Glutamatergic neuron (in vitro differentiated cells): ENCODE measurements at places on chromosomes 6 and 20.
A peak's percentile ranks its signal among the peaks of the same experiment; 100 is the strongest.

GRCh38 chr6:158660333-158660754, 10.5 kb downstream of the SYTL3 start:
- DNase-seq: peak; percentile 42

GRCh38 chr6:165487347-165487746, 175.7 kb downstream of the PDE10A start:
- no peak for DNase-seq

DNA sequence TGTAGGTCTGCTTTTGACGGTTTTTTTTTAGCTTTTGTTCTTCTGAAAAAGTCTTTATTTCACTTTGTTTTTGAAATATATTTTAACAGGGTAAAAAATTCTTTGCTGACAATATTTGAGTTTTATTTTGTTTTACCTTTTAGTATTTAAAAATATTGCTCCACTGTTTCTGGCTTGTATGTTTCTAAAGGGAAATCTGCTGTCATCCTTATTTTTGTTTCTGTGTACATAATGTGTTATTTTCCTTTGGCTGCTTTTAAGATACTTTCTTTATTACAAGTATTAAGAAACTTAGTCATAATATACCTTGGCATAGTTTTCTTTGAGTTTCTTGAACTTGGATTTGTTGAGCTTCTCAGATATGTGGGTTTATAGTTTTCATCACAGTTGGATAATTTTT, 88.6 kb upstream of the SPACA1 start:
- DNase-seq: no peak

DNA sequence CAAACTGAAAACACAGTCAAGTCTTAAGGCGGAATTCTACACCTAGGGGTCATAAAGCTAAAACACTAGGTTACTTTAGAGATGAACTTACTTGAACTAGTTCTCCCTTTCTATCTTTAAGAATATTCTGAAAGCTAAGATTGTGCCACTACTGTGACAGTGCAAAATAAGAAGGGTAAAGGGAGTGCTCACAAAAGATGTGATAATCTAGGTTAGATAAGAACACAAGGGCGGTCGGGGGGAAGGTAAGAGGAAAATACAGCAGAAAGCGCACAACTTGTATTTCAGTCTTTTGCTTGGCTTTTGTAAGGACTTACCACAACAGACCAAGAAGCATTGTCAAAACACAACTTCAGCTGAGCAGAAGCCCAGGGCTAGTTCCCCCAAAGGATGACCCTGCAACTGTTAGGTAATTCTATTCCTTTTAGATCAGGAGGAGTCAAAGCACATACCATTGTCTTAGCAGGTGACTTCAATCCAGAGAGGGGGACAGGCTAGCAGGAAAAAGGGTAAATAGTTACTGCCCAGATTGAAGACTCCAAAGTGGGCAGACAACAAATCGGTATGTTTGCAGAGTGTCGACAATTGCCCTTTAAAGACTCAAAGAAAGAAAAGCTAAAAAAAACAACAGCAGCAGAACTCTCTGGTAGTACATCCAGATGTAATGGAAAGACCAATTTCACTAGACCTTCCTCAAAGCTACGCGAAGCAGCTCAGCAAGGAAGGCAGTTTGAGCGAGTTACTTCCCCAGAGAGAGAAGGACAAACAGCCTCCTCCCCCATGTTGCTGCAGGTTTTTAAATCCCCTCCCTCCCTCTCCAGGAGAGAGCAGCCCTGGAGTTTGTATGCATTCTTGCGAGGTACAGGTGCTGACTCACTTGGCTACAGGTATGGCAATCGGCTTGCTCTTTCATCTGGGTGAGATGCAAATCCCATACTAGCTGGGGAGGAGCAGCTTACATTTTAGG, 59.0 kb downstream of the RIPOR2 start:
- no peak for DNase-seq

GRCh38 chr6:144578385-144579350, 293.5 kb downstream of the UTRN start:
- DNase-seq: no peak

DNA sequence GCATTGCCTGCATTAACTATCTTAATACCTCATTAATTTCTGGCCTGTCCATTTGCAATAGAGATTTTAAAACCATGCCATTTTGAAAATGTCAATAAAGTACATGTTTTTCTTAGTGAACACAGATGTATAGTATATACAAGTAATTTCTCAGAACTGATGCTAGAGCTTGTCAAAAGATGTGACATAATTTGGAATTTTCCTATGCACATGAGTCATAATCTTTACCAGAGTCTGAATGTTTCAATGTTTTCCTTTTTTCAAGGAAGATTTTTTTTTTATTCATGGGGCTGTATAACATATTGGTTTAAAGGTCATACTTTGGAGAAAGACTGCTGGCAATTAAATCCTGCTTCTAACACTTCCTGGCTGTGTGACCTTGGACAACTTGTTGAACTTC, 1347.5 kb upstream of the ADGRB3 start:
- no peak for DNase-seq

DNA sequence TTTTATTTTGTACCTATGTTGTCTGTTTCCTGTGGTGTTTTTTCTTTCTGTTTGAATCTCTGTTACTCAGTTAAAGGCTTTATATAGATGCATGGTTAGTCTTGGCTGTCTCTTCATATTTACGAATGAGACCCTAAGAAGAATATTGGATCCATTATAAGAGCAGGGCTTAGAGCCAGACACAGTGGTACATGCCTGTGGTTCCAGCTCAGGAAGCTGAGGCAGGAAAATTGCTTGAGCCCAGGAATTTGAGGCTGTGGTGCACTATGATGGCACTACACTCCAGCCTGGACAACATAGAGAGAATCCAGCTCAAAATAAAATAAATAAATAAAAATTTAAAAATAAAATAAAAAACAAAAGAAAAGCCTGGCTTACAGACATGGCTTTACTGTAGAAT, 211.1 kb downstream of the SOD2 start:
- no peak for DNase-seq

GRCh38 chr20:23669327-23669726, 19.5 kb downstream of the CST4 start:
- DNase-seq: no peak

GRCh38 chr6:26045065-26045927, 41.9 kb upstream of the HFE start:
- DNase-seq: no peak

- DNase-seq: peak; percentile 36
Observed at GRCh38 chr6:105851113-105851580, 235.0 kb upstream of the PRDM1 start.

GRCh38 chr20:32474009-32474716, 111.0 kb downstream of the NOL4L start:
- DNase-seq: peak; percentile 35

GRCh38 chr6:4057036-4057435, 21.9 kb downstream of the FAM217A start:
- DNase-seq: no peak

GRCh38 chr6:157013649-157014304, 236.6 kb downstream of the ARID1B start:
- no peak for DNase-seq

DNA sequence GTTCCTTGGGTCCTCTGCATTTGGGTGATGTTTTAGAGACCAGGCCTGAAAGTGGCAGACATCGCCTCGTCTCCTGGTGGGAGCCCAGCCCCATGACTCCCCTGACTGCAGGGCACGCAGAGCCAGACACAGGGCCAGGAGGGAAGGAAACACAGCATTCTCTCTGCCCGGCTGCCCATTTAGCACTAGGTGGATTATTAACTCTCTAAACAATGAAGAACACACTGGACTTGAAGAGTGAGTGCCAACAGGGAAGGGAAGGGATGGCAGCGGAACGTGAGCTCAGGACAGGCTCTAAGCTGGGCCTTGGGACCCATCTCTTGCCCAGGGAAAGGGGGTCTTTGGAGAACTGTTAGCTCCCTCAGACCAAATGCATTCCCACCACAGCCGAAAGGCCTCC, 80.4 kb downstream of the TBXT start:
- no peak for DNase-seq

GRCh38 chr20:32316667-32317066, 39.2 kb downstream of the KIF3B start:
- no peak for DNase-seq

DNA sequence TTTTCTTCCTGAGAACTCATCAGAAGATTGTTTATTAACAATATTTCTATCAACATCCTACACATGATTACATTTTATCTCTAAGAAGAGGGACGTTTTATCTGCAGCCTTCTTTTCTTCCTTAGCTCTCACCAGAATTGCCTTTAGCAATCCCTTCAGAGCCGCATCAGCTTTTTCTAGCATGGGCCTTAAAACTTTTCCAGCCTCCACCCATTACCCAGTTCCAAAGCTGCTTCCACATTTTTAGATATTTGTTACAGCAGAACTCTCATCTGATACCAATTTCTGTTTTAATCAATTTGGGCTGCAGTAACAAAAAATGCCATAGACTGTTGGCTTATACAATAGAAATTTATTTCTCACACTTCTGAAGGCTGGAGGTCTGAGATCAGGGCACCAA, 281.5 kb downstream of the THBS2 start:
- no peak for DNase-seq

- DNase-seq: no peak
Observed at GRCh38 chr6:168709390-168709789, 268.4 kb downstream of the SMOC2 start.

DNA sequence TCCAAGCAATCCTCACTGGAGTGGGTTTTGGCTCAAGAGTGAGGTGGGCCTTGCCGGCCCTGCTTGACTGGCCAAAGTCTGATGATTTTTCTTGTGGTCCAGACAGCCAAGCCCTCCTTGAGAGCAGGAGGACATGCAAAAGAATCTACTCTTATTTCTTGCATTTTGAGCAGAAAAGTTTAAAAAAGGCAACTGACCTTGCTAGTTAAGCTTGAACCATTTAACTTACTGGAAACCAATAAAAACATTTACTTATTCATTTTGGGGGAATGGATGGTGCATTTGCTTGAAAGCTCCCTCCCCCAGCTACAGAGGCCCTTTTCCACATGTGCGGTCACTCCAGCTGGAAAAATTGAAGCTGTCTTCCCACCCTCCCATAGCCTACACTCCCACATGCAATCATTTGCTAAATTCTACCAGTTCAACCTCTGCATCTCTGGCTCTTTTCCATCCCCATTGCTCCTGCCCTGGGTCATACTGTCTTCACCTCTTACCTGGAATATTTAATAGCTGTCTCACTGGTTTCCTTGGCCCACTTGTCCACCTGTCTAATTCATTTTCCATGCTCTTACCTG, 527.9 kb downstream of the DHX35 start:
- no peak for DNase-seq

GRCh38 chr20:2210646-2211552, 84.9 kb upstream of the TGM3 start:
- no peak for DNase-seq

DNA sequence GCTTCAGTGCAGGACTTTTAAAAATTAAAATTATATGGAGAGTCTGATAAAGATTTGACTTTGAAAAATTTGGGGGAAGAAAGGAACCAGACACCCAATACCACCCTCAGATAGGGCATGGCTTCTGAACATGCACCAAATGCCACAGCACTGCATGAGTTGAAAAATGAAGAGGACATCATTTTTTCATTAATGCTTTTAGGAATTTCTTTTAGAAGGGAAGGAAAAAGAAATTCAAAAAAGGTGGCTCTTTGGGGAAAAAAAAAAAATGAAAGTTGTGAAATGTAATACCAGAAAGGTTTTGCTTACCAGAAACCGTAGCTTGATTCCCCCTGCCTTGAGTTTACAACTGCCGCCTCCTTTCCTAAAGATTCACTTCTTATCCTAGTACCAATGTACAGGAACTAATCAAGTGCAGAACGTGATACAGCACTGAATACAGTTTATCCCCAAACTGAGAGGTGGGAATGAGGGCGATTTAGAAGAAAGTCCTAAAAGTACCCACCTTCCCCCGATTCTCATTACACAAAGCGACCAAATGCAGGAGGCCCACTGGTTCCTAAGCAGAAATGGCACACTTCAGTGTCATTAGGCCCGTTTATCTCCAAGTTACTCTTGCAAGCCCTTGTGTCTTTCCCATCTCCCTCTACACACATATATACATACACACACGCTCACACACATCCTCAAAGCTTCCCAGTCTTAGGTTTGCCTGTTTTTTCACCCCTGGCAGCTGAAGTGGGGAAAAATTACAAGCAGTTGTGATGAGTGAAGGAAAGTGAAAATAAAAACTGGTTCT, 2.8 kb downstream of the PPP1R10 start:
- no peak for DNase-seq

- DNase-seq: no peak
Observed at GRCh38 chr6:128068119-128068479, 167.2 kb upstream of the THEMIS start.

DNA sequence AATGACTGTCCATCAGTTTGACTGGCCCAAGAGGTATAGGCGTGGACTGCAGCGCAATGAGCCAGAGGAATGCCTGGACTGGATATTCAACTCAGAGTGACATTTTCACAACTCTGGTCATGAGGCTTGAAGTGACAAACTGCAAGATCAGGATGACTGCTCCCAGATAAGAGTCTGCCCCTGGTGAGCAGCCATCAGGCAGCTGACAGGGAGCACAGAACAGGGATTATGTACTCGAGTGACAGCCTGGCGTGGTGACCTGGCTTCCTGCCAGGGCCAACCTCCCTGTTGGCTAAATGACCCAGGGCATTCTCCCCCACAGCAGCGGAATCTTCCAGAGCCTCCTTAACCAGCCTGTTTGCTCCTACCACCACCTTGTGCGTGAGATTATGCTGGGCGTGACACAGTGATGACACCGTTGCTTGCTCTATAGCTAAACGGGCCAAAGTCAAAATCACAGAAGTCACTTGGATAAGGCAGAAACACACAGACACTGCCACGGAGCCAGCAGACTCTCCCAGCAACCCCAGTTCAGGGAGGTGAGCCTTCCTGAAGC, 209.1 kb upstream of the JARID2 start:
- peak; percentile 21 for DNase-seq

GRCh38 chr6:149473080-149474052, 11.4 kb downstream of the ZC3H12D start:
- no peak for DNase-seq

DNA sequence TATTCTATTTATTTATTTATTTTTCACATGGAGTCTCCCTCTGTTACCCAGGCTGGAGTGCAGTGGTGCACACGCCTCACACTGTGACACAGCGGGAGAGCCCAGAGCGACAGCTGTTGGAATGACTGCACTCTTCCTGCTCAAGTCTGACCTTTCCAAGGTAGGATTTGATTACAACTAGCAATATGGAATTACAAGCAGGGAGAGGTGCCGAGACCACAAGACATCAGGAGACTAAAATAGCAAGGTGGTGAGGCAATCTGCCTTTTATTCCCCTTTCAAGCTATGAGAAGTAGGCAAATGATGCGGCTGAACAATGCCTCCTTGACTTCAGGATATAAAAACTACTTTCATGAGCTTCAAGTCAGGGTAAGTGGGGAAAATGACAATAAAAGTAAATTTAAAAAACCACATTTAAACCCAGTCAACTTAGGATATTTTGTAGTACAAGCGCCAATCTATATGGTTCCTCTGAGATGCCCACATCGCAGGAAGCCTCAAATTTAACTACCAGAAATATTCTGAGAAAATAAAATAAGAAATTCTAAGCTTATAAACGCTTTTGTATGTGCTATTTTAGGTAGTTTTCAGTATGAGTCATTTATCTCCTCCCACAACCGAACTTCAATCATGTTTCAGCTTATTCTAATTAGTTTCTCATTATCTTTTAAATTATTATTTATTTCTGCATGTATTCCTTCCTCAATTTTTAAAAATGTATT, 146.9 kb upstream of the SGK1 start:
- no peak for DNase-seq

- DNase-seq: no peak
Observed at GRCh38 chr6:159533016-159533415, 160.0 kb downstream of the SOD2 start.
